ENCODE measurements at places on chromosomes 11 and 22. TPM values are rescaled to one million over a fixed set of nuclear protein-coding genes. Genes with fewer than 3 reads are reported as not detected.

- DNase-seq, result peak; percentile 5
Measured at GRCh38 chr11:120057595-120058581, 80.0 kb downstream of the TRIM29 start.

- no peak for DNase-seq
Measured at GRCh38 chr11:46673713-46674462, 26.5 kb downstream of the ARHGAP1 start.

DNA sequence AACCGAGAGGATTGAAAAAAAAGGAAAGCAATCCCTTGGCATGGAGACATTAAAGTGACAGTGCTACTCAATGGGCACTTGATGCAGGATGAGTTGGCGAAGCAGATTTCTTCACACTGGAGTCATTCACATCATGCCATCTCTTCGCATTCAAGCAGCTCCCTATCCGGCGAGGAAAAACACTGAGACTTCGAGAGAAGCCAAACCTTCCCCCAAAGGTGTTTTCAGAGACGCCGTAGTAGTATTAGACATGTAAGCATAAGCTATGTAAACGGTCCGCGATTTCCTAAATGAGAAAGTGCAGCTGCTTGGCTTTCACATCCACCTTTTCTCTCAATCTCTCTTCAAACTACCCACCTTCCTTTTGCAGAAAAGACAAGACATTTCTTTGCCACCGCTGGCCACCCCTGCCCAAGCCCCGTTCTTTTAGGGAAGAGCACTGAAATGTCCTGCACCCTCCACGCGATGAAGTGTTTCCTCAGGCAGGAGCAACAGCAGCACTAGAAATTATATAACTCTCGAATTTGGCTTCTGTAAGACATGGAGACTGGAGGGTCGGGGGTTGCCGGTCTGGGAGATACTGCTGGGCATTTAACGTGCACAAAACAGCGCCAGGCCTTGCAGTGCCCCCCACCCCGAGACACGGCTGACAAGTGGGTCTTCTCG is at the start of gene DLG2:
TSS of gene DLG2 (minus strand) at position 13 of the 666 bp plus-strand sequence.
- DNase-seq, result no peak

- DNase-seq, result no peak
Measured at GRCh38 chr22:44023404-44024287, 456 bp upstream of the PARVB start.

DNA sequence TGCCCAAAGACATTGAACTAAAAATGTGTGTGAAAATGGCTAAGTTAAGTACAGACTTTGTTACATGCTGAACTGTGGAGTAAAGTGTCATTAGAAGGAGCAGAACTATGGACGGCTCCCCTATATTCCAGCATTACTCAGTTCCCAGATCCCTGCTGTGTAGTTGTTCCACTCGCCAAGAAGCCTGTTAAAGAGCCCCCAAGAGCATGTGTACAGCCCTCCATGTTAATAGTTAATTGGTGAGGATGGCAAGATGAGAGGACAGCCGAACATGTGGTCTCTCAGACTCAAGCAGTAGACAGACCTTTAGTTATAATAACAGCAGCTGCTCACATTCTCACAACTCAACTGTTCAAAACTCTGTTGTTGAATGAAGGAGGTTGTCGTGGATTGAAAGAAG is 127.4 kb downstream of the ELP4 start:
- no peak for DNase-seq

- no peak for DNase-seq
Measured at GRCh38 chr11:101797335-101797734, 117.5 kb upstream of the CEP126 start.

- DNase-seq, result no peak
Measured at GRCh38 chr11:117238221-117238620, 5.8 kb downstream of the RNF214 start.

- DNase-seq, result no peak
Measured at GRCh38 chr11:2777386-2777785, 77.6 kb upstream of the KCNQ1OT1 start.

DNA sequence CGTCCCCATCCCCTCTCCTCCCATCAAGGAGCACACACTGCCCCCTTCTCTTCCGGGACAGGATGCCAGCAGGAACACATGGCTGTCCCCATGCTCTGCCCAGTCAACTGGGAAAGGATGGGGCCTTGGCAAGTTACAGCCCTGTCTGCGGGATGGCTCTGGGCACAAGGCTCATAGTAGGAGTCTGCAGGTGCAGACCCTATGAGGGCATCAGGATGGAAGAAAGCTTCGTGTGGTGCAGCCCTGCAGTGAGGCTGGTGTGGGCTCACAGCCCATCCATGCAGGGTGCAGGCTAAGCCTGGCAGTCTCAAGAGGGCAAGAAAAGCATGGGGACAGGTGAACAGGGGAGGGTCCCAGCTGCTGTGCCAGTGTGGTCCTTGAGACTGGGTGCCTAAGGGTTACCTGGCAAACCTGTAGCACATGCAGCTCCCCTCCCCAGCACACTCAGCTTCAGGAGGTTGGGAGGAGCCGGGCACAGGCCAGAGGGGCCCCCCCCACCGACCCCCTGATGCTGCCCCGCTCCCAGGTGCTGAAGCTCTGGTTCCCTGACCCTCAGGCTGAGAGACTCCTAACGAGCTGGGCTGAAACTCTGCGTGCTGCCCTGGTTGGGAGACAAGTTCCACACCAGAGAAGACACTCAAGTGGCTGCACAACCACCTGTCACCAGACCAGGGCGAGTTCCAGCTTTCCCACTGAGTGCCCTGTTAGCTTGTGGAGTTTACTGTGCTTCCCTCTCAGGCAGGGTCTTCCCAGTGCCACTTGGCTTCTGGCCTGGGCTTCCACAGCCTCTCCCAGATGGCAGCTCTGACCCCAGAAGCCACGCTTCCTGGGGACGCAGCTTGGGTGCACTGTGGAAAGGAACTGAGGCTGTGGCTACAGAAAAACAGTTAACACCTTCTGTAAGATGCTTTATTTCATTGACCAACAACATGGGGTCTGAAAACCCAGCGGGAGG is 3.3 kb upstream of the SCARF2 start:
- DNase-seq, result no peak

Gene KLHL35
- total RNA-seq, result not detected

Gene MTFP1
- 40.3 TPM for total RNA-seq

Gene SPI1
- total RNA-seq, result not detected

Gene CHCHD10
- 62.8 TPM for total RNA-seq

Gene POTEH
- not detected for total RNA-seq

Gene MUC5AC
- total RNA-seq, result not detected

Measured in HepG2 (cell line).